ENCODE measurements at places on chromosomes 7 and 10.

- DNase-seq, result no peak
Observed at GRCh38 chr10:118922972-118923371, 106.5 kb upstream of the NANOS1 start.

DNA sequence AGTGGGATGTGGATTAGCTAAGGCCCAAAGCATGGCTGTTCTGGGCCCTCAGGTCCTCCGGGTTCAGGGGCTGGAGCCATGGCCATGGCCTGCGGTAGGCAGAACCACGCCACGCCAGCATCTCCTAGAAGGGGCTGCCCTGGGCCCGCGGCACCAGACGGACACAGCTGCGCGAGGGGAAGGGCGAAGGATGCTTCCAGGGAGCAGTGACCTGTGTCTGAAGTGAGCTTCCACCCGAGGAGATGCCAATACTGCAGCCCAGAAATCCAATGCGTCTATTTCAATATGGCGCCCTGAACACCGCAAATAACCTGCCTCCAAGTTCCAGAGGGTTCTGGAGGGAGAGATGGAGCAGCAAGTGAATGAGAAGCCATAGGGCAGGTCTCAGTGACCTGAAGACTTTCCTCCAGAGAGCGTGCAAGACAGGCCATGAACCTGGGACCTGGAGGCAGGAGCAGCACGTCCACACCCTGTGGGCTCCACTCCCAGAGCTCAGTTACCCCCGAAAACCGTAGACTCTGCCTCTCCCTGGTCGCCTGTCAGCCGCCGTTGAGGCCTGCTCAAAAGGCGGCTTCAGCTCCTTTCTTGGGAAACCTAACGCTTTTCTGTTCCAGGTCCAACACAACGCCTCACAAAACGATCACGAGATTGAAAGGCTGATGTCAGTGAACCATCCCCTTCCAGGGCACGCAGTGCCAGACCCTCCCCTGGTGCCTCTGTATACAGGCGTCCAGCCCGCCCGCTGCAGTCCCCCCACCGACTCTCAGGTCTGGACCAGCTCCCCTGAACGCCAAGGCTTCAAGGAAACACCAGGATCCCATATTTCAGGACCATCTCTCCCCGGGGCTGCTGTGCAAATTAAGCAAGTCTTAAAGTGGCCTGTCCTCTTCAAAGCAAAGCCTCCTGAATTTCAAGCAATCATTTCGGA is 37.4 kb downstream of the AMZ1 start:
- no peak for DNase-seq

DNA sequence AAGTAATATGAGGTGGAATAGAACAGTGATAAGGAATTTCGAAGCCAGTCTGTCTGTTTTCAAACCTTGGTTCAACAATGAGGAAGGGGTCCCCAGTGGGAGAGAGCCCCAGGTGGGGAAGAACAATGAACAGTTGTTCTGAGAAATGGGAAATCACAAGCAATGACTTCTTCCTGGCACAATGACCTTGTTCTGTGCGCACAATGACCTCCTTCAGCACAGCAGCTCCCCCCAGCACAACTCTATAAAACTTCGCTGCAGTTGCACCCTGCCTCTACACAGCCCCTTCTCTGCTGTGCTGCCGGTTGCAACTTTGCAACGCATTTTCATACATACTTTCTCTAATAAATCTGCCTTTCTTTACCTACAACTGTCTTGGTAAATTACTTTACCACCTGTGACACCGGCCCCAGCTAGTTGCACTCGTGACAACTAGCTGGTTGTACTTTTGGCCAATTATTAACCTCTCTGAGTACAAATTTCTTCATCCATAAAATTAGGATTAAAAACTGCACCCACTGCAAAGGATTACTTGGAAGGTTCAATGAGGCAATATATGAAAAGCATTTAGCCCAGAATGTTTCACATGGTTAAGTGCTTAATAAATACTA is 40.5 kb downstream of the ASB4 start:
- DNase-seq, result no peak

- DNase-seq, result no peak
Observed at GRCh38 chr7:24827027-24827426, 69.8 kb upstream of the GSDME start.

- DNase-seq, result no peak
Observed at GRCh38 chr10:16381083-16381482, 55.7 kb upstream of the PTER start.

GRCh38 chr10:67969875-67970274 is 85.4 kb downstream of the SIRT1 start:
- no peak for DNase-seq

DNA sequence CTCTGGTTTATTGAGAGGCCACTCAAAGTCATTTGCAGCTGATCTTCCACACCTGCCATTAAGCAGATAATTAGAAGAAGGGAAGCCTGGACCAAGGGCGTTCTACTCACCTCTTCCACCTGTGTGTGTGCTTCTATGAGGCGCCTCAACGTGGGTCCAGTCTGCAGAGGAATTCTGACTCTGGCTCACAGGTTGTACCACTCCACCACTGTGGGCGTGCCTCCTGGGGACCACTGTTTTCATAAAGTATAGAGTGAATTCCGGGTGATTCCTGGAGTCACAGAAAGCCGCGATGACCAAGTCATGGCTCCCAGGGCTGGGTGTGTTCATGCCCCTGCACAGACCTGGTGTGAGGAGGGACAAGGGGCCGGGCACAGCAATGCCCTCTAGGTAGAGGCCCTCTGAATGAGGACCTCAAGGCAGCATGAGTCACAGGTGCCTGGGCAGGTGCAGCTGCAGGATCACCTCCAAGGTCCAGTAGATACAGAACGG is 408.3 kb upstream of the MGMT start:
- no peak for DNase-seq

- no peak for DNase-seq
Observed at GRCh38 chr10:49688920-49689319, 9.5 kb downstream of the C10orf53 start.

GRCh38 chr7:96822824-96823223 is 113.2 kb upstream of the SEM1 start:
- no peak for DNase-seq

- DNase-seq, result no peak
Observed at GRCh38 chr7:30464231-30464671, 14.3 kb downstream of the NOD1 start.

- DNase-seq, result no peak
Observed at GRCh38 chr10:30882281-30882680, 149.4 kb downstream of the ZNF438 start.

DNA sequence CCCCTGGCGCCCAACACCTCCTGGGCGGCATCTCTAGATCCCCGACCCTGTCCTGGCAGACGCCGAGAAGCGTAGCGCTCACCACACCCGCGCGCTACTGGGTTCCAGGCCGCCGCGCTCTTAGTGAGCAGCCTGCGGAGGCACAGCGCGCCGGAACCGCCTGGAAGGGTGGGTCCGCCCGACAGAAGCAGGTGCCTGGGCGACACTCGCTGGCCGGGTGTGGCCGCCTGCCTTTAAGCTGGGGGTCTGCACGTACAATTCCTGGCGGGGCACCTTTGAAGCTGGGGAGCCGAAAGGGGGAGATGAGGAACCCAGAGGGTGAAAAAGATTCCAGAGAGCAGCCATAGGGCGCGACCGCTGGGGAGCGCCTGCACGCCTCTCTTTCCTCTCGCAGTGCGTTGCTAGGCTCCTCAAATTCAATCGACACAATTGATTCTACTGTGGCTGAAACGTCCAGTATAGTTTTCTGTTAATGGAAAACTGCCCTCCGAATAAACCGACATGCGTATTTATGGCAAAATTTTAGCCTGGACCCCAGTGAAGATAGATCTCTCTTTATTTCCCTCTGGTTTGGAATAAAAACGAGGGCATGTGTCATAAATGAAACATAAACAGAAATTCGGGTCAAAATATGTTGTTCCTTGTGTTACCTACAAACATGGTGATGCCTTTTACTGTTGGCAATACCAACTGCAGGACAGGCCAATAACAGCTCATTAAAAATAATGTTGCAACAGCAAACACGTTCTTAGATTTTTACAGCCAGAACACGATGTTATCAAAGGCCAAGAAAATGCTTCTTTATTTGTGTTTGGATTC is 4.6 kb downstream of the HMX3 start:
- DNase-seq, result no peak

DNA sequence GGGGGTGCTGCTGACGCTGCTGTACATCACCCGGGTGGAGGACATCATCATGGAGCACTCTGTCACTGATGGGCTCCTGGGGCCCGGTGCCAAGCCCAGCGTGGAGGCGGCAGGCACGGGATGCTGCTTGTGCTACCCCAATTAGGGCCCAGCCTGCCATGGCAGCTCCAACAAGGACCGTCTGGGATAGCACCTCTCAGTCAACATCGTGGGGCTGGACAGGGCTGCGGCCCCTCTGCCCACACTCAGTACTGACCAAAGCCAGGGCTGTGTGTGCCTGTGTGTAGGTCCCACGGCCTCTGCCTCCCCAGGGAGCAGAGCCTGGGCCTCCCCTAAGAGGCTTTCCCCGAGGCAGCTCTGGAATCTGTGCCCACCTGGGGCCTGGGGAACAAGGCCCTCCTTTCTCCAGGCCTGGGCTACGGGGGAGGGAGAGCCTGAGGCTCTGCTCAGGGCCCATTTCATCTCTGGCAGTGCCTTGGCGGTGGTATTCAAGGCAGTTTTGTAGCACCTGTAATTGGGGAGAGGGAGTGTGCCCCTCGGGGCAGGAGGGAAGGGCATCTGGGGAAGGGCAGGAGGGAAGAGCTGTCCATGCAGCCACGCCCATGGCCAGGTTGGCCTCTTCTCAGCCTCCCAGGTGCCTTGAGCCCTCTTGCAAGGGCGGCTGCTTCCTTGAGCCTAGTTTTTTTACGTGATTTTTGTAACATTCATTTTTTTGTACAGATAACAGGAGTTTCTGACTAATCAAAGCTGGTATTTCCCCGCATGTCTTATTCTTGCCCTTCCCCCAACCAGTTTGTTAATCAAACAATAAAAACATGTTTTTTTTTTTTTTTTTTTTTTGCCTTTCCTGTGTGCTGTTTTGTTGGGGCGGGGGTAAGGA is 55.8 kb downstream of the TSPAN15 start:
- DNase-seq, result no peak

- DNase-seq, result no peak
Observed at GRCh38 chr10:132446661-132447445, 49.9 kb downstream of the PWWP2B start.
